Activated gamma-delta T cell treated with Interleukin-2 at 50 U/mL for 16 hours (primary cell): ENCODE measurements at places on chromosomes 2 and 18.

GRCh38 chr18:57148263-57148662 lies 1.4 kb downstream of the BOD1L2 start:
- no peak for DNase-seq

- DNase-seq = no peak
Measured at GRCh38 chr2:120204022-120204405, 19.2 kb downstream of the TMEM185B start.

- no peak for DNase-seq
Measured at GRCh38 chr2:104432991-104433390, 420.9 kb upstream of the POU3F3 start.

- no peak for DNase-seq
Measured at GRCh38 chr2:73566288-73566878, 75.8 kb downstream of the NAT8 start.

GRCh38 chr18:12455496-12455895 lies 47.8 kb downstream of the PRELID3A start:
- no peak for DNase-seq

- no peak for DNase-seq
Measured at GRCh38 chr2:192500550-192501200, 305.9 kb upstream of the TMEFF2 start.

- no peak for DNase-seq
Measured at GRCh38 chr2:71379086-71379485, 47.5 kb downstream of the ZNF638 start.

DNA sequence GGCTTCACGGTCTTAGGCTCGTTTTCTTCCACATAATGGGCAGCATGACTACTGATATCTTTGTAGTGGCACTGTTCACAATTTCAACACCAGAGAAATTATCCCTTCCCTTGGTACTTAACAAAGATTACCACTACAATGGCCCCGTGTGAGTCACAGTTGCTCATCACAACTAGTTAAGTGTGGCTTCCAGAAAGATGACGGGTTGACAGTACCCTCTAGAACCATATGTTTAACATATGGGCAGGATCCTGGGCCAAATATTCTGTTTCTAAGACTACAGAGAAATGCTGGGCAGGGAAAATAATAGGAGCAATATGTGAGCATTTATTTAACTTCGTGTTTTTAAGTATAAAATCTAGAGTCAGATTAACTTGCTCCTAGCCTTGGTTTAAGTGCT lies 780.1 kb upstream of the LINC00305 start:
- no peak for DNase-seq

- no peak for DNase-seq
Measured at GRCh38 chr2:104433657-104434056, 420.3 kb upstream of the POU3F3 start.

DNA sequence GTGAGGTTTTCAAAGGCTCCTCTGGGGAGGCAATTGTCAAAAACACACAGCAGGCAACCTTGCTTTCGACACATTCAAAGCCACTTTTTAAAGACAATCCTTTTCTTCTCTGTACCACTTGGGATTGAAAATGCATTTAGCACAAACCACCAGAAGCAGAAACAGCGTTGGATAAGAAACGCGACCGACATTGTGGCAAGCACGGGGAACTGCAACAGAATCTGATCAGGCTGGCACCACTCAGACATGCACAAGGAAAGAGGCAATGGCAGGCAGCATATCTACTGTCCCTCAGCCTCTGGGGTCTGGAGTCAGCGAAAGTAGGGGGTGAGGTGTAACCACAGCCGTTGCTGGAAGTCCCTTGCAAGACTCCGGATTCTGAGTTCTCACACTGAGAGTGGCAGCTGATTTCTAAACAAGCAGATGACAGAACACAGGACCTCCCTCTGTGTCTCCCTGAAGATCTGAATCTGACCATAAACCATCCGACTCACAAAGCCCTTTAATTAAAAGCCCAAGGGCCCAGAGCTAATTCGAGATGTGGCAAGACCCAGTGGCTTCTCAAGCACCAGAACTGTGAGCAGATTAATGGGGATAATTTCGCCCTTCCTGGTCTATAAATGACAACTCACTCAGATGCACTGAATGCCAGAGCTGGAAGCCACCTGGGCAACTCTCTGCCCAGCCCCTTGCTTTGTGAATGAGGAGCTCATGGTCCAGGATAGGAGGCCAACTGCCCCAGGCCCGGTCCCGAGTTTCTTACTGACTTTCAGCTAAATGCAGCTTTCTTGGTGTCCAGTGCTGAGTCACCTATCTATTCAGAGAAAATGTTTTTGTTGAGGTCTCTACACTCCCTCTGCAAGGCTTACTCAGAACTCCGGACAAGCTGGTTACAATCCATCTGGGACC lies 29.6 kb downstream of the CYRIA start:
- DNase-seq = no peak

GRCh38 chr2:108805782-108806181 lies 19.2 kb downstream of the CCDC138 start:
- DNase-seq = no peak

DNA sequence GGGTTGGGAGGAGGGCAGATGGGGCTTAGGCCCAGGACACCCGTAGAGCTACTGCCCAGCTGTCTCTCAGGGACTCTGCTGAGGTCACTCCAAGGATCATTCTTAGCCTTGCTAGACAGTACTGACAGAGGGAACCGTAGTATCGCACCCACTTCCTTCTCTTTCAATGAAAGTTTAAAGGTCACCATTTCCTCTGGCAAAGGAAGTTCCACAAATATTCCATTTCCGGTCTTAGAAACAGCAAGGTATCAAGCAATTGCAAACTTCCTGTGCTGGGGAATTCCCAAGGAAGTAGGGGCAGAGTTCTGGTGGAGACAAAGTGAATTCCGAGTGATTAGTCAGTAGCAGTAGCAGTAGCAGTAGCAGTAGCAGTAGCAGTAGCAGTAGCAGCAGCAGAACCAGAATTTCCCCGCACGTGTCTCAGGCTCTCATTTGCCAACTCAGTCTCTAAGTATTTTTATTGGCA lies 24.7 kb downstream of the IL1B start:
- no peak for DNase-seq

DNA sequence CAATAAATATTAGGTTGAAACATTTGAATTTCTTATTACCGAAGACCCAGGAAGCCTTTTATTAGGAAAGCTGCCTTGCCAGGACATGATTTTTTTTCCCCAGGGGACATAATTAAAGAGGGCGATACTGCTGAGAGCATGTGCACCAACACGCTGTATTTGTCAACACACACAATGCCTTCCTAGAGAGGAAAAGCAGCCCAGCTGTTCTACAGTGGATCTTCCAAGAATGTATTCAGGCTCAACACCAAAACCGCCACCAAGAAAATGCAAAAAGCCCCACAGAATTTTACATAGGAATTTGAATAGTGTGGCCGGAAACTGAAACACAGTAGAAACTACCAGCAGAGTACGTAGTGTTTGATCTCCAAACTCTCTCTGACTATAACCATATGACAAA lies 320.4 kb downstream of the DLGAP1 start:
- DNase-seq = no peak

GRCh38 chr2:170679607-170680079 lies 35.5 kb upstream of the SP5 start:
- no peak for DNase-seq

- no peak for DNase-seq
Measured at GRCh38 chr2:159960414-159960813, 102.0 kb downstream of the PLA2R1 start.

- no peak for DNase-seq
Measured at GRCh38 chr18:23539296-23539695, 36.0 kb downstream of the RMC1 start.
